H1 (cell line): ENCODE measurements at places on chromosomes 3 and 15.

- no peak overlapping the region for H3K27ac ChIP-seq
- H3K27me3 ChIP-seq = no peaks in the 10 kb centered on the region
- H3K36me3 ChIP-seq = no peaks in the 10 kb centered on the region
- H3K4me3 ChIP-seq = no peak overlapping the region
- no peaks in the 10 kb centered on the region for H3K4me1 ChIP-seq
- no peak for DNase-seq
Measured at GRCh38 chr3:185992831-185993374, 55.1 kb upstream of the TRA2B start.

DNA sequence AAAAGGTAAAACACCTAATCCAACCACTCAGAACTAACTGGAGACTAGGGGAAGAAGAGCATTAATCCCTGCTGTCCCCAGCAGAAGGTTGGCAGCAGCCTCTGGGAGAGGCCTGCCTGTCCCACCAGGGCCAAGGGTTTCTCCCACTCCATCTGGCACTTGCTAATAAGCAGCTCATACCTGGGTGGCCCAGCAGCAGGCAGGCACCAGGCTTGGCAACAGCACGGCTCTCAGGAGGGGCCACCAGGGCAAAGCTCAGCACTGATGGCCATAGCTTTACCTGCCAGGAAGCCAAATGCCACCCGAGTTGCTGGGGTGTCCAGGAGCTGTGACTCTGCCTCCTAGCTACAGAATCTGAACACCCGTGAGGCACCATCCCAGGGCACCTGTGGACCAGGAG is 58.3 kb downstream of the BOC start:
- H3K27ac ChIP-seq = no peak overlapping the region
- peaks cover 15% of the 10 kb centered on the region for H3K4me1 ChIP-seq

DNA sequence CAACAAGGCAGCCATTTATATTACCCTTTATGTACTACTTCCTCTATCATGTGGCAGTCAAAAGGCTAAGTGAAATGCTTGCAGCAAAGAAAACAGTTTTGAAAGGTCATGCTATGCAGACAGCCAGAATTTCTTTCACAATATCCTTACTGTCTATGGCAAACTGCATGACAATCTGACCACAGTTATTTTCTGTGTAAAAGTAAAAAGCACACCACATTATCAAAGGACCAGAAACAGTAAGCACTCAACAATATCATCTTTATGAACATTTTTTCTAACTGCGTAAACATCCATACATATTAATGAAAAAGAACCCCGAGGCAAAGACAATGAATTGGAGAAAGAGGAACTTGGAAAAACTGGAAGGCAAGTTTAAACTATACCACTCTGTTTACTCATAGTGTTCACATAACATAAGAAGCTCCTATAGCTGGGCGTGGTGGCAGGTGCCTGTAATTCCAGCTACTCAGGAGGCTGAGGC is 47.9 kb downstream of the PIK3CB start:
- no peak for DNase-seq
- no peaks in the 10 kb centered on the region for H3K36me3 ChIP-seq
- H3K4me1 ChIP-seq = no peaks in the 10 kb centered on the region

- no peak for DNase-seq
- no peaks in the 10 kb centered on the region for H3K36me3 ChIP-seq
- H3K4me1 ChIP-seq = no peaks in the 10 kb centered on the region
- H3K27ac ChIP-seq = no peak overlapping the region
- H3K27me3 ChIP-seq = no peaks in the 10 kb centered on the region; the same call in 1 of the 2 replicates
Measured at GRCh38 chr15:65040461-65040860, 4.7 kb upstream of the SLC51B start.

GRCh38 chr15:96058103-96058851 is 272.2 kb upstream of the NR2F2 start:
- no peak overlapping the region for H3K4me3 ChIP-seq
- no peak for DNase-seq
- peaks cover 22% of the 10 kb centered on the region for H3K27me3 ChIP-seq
- H3K27ac ChIP-seq = no peak overlapping the region
- H3K4me1 ChIP-seq = 0 out of 2 replicates have a peak, but pooled peaks cover under 1% of the 10 kb centered on the region
- no peaks in the 10 kb centered on the region for H3K36me3 ChIP-seq

GRCh38 chr3:16801698-16802097 is 83.1 kb upstream of the PLCL2 start:
- H3K4me1 ChIP-seq = no peaks in the 10 kb centered on the region; the same call in 1 of the 2 replicates
- no peaks in the 10 kb centered on the region for H3K27me3 ChIP-seq
- no peak overlapping the region for H3K27ac ChIP-seq
- DNase-seq = no peak
- peaks cover 3% of the 10 kb centered on the region; the same call in 1 of the 2 replicates for H3K36me3 ChIP-seq

DNA sequence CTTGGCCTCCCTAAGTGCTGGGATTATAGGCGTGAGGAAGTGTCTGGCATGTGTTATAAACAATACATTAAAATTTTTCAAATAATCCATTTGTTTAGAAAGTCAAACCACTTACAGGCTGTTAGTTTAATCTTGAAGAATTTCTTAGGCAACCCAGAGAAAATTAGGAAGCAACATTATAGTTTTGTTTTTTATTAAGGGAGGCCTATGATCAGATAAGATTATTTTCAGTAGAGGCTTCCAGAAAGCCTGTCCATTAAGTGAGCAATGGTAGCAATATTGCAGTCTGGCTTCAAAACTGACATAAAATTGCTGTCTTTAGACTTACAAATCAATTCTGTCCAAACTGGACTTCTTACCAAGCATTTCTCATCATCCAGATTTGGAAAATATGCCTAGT is 49.6 kb downstream of the CD47 start:
- H3K4me3 ChIP-seq = no peak overlapping the region
- DNase-seq = no peak
- no peaks in the 10 kb centered on the region for H3K4me1 ChIP-seq
- no peaks in the 10 kb centered on the region for H3K27me3 ChIP-seq
- no peaks in the 10 kb centered on the region for H3K36me3 ChIP-seq

- no peaks in the 10 kb centered on the region for H3K27me3 ChIP-seq
- H3K36me3 ChIP-seq = no peaks in the 10 kb centered on the region
- H3K4me3 ChIP-seq = no peak overlapping the region
- no peak overlapping the region for H3K27ac ChIP-seq
Measured at GRCh38 chr3:45777746-45778386, 18.5 kb downstream of the SLC6A20 start.

GRCh38 chr15:73915082-73915481 is 11.2 kb upstream of the LOXL1 start:
- no peak for DNase-seq
- no peaks in the 10 kb centered on the region for H3K36me3 ChIP-seq
- H3K27ac ChIP-seq = no peak overlapping the region
- no peaks in the 10 kb centered on the region for H3K27me3 ChIP-seq
- no peaks in the 10 kb centered on the region for H3K4me1 ChIP-seq
- no peak overlapping the region for H3K4me3 ChIP-seq

- no peak overlapping the region for H3K27ac ChIP-seq
- no peak for DNase-seq
- no peaks in the 10 kb centered on the region for H3K27me3 ChIP-seq
- no peak overlapping the region for H3K4me3 ChIP-seq
- no peaks in the 10 kb centered on the region for H3K4me1 ChIP-seq
Measured at GRCh38 chr15:42608110-42608531, 32.7 kb downstream of the STARD9 start.
